ENCODE measurements at places on chromosomes 6 and 20. TPM values are rescaled to one million over a fixed set of nuclear protein-coding genes. Genes with fewer than 3 reads are reported as not detected.

AVP gene
- total RNA-seq, result not detected

SYCP2L gene
- total RNA-seq, result 1.9 TPM

DACT2 gene
- total RNA-seq, result 0.06 TPM

LY6G6D gene
- not detected for total RNA-seq

CRNKL1 gene
- total RNA-seq, result 23.9 TPM

SMOC2 gene
- total RNA-seq, result 0.03 TPM

BTN1A1 gene
- total RNA-seq, result not detected

C6orf163 gene
- total RNA-seq, result 0.20 TPM

DSP gene
- total RNA-seq, result 33.0 TPM

TNFRSF6B gene
- total RNA-seq, result 0.37 TPM

PAK5 gene
- total RNA-seq, result not detected

NRN1 gene
- 0.74 TPM for total RNA-seq

TMC2 gene
- total RNA-seq, result not detected

PPARD gene
- total RNA-seq, result 6.4 TPM

ATP9A gene
- total RNA-seq, result 15.7 TPM

DNAAF9 gene
- total RNA-seq, result 6.5 TPM

LY6G6F gene
- total RNA-seq, result not detected

COL20A1 gene
- total RNA-seq, result 0.71 TPM

FBXO30 gene
- 3.9 TPM for total RNA-seq

FHL5 gene
- not detected for total RNA-seq

OR2J3 gene
- not detected for total RNA-seq

SRMS gene
- total RNA-seq, result 0.25 TPM

CD93 gene
- not detected for total RNA-seq

NEURL2 gene
- total RNA-seq, result 0.99 TPM

SLC2A10 gene
- not detected for total RNA-seq

RARS2 gene
- 19.7 TPM for total RNA-seq

PCK1 gene
- total RNA-seq, result 0.14 TPM

RREB1 gene
- 11.0 TPM for total RNA-seq

SLC32A1 gene
- not detected for total RNA-seq

TMEM30A gene
- 38.4 TPM for total RNA-seq

CST5 gene
- not detected for total RNA-seq

SLC35D3 gene
- total RNA-seq, result not detected

CDH22 gene
- total RNA-seq, result 0.10 TPM

DNAH8 gene
- total RNA-seq, result not detected

OR2H2 gene
- not detected for total RNA-seq

TUBB2B gene
- 15.8 TPM for total RNA-seq

ZNF343 gene
- total RNA-seq, result 14.6 TPM

ZSCAN23 gene
- not detected for total RNA-seq

GRIK2 gene
- 0.46 TPM for total RNA-seq

KCNK17 gene
- not detected for total RNA-seq

TFAP2D gene
- total RNA-seq, result not detected

F13A1 gene
- total RNA-seq, result not detected

RAB23 gene
- total RNA-seq, result 8.4 TPM

PLN gene
- total RNA-seq, result not detected

HLA-DRA gene
- not detected for total RNA-seq

KHDC1L gene
- total RNA-seq, result 0.26 TPM

Measured in A549 treated with AZD2906 at 1 μM for 4 hours (cell line).